Activated CD4-positive, alpha-beta T cell treated with anti-CD3 and anti-CD28 coated beads, Interleukin-2, amount 50 U/mL, for 1 hour (primary cell): ENCODE measurements at places on chromosomes 11 and 22.

GRCh38 chr11:60887556-60887955, 18.8 kb downstream of the PRPF19 start:
- peak; percentile 24 for DNase-seq

DNA sequence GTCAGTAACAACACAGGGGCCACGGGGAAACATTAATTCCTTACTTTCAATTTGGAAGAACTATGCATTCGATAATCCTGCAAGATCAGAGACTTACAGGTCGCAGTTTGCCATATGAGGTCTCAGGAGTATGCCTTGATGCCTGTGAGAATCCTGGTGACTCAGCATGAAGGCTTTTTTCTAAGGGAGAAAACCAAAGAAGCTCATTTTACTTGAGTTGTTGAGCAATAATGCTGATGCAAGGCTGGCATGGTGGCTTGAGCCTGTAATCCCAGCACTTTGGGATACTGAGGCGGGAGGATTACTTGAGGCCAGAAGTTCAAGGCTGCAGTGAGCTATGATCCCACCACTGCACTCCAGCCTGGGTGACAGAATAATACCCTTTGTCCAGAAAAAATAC, 26.6 kb downstream of the ATG16L2 start:
- no peak for DNase-seq

DNA sequence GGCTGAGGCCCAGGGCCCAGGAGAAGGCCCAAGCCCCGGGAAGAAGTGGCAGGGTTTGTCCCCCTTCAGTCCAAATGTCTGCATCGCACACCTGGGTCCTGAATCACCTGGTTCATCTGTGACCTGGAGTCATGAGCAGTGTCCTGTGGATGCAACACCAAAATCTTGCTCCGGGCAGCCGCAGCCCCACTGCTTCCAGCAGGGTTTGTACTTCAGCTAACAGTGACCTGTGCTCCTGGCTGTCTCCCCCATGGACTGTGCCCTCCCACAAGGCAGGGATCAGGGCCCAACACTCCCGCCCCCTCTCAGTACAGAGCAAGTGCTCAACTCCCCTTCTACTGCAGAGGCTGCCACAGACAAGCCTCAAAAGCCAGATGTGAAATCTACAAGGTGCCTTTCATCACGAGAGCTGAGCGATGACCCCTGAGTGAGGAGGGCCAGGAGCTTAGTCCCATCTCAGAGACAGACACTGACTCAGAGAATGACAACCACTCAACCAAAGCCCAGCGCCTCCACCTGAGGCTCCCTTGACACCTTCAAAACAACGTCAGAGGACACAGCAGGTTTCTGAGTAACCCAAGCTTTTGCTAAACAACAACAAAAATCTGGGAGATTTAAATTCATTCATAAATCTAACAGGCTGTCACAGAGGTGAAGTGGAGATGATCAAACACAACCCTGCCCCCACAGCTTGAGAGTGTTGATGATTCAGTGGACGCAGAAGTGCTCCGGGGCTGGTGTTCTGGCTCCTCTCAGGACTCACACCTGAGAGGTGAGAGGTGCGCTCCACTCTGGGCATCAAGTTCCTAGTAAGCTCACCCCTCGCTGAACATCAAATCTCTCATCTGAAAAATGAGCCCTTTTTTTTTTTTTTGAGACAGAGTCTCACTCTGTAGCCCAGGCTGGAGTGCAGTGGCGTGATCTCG, 3.4 kb downstream of the KIAA0930 start:
- DNase-seq, result no peak

GRCh38 chr22:43883012-43883661, 8.7 kb downstream of the PNPLA5 start:
- DNase-seq, result peak; percentile 30

DNA sequence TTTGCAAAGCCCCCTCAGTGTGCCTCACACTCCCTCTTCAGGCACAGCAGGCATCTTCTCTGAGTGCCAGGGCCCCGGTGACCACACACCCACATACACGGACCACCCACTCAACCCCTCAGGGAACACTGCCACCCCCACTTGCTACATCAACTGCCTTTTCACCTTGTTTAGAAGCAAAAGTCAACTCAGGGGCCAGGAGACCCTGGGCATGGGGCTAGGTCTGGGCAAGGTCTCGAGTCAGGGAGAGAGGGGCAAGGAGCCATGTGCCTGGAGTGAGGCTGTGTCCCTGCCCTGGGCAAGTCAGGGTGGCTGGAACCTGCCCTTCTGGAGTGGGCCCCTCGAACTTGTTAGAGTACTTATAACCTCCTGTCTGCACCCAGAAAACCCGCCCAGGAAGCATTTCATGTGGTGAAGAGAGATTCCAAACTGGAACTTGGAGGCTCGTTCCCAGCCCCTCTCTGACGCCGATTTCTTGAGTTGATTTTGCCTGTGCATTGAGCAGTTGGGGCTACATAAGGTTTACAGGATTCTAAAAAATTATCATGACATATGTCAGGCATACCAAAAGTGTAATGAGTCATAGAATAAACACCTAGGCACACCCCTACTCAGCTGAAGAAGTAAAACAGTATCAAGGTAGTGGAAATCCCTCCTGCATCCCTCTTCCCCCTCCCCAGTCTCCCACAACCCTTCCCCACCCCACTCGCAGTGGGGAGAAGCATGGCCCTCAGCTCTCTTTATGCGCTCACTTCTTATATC, 74.3 kb downstream of the MYEOV start:
- no peak for DNase-seq

GRCh38 chr11:78949976-78950690, 375.5 kb upstream of the NARS2 start:
- no peak for DNase-seq

DNA sequence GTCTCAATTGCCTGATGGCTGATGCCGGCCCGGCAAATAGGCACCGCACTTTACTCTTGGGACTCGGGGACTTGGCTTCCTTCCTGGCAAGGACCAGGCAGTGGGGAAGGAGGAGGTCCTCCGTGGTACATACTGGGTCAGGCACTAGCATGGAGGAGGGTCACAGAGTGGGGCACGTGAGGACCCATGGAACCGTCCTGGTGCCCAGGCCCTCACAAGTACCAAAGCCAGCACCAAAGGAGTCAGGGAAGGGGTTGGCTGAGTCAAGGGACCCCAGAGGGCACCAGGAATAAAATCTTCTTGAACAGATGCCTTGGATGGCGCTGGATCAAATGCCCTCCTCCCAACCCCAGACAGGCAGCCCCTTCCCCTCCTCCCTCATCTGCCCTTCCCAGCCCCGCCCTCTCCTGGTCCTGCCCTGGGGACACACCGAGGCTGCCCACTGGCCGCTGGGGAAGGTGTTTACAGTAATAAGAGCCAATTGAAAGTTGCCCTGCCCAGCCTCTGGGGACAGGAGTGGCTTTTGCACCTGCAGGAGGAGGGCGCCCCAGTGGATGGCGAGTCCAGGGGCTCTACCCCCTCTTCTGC, 5.6 kb upstream of the CARNS1 start:
- no peak for DNase-seq
